Esophagus squamous epithelium (tissue), 5 donors: ENCODE measurements at places on chromosomes 1 and 21.

DNA sequence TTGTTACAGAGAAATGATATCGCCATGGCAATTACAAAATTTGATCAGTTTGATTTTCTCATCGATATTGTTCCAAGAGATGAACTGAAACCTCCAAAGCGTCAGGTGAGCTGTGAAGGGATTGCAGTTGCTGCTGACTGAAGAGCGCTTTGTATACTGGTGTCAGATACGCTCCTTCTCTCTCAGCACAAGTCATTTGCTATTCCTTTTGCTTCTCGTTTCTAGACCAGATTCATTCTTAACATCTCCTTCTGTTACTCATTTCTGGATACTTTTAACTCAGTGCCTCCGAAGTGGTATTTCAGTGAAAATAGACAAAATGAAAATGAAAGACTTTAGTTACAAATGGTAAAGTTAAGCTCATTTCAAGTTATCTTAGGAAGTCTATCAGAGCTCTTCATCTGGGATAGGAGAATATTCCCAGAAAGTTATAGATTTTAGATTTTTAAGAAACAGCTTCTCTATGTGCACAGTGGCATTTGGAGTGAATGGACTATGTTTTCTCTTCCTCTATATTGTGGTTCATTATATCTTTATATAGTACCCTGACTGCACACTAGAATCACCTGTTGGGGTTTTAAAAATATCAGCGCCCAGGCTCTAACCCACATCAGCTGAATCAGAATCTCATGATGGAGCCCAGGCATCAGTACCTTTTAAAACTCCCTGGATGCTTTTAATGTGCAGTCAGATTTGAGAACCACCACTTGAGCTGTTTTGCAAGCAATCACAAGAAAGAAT, 30.3 kb upstream of the KCNQ4 start:
- no peak for DNase-seq

- DNase-seq: no peak
Observed at GRCh38 chr1:68339505-68339904, 107.2 kb upstream of the WLS start.

DNA sequence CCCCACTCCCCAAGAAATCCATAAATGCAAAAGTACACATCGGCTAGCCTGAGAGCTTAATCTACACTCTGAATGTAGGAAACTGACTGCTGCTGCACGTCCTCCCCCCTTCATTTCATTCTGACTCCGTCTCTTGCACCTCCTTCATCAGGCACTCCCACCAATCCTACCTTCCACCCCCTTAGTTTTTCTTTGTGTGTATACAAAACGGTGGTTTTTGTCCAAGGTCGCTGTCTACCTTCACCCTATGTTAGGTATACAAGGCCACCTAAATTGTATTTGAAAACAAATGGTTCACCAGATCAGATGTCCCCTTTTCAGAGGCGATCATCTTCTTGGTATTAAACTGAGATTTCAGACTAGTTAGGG, 1.9 kb downstream of the WDR26 start:
- DNase-seq: no peak

DNA sequence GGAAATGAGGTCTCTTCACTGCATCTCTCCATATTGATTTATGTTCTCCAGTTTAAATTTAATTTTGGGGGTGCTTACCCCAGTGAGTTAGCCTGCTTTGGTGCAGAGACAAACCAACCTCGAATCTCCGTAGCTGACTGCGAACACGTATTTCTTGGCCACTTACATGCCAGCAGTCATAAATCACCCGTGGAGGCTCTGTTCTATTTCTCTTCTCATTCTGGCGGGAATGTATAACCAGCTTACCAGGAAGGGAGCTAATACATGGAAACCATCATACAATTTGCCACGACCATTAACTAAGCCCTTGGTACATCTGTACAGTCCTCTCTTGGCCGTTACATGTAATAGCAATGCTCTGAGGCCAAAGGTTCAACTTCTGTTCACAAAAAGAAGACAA, 148.0 kb downstream of the PLA2G4A start:
- DNase-seq: no peak

DNA sequence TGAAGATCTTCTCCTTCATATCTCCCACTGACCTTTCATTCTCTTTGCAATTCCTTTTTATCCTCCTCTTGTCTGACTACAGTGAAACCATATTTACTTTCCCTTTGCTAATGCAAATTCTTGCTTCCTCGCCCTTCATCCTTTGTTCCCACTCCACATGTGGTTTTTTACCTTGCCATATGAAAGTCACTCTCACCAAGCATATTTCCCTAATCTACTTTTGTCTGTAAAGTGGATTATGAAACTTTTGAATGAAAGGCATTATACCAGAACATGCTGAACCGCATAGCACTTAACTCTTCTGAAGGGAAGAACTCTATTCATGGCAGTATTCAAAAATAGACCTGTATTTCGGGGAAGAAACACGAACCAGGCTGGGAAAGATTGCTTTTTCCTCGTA, 8.0 kb upstream of the TMPRSS15 start:
- DNase-seq: no peak
